ENCODE measurements at places on chromosomes 7 and 10.
A peak's percentile ranks its signal among the peaks of the same experiment; 100 is the strongest.

GRCh38 chr10:76291175-76291574 lies 859.8 kb downstream of the LRMDA start:
- DNase-seq = no peak

DNA sequence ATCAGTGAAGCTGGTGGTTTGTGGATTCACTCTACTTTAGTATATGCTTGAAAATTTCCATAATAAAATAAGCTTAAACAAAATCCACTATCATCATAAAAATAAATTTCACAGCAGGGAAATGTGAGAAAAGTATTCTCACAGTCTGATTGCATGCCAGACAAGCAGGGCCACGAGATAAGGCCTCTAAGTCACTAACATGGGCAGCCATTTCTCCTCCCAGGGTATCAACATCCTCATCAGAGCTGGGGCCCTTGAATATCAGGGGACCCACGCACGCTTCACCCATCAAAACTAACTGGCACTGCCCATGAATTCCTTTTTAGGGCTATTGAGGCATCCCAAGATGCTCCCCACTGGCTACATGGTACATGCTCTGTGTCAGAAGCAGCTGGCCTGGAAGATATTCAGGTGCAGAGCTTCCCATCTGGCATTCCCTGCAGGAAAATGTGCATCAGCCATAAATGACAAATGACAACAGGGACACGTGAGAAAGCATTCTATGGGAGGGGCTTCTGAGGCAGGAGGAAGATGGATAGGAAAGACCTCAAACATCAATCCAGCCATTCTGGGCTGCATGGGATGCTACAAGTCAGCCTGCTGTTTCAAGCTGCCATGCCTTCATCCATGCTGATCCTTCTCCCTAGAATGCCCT lies 17.4 kb downstream of the CCDC6 start:
- no peak for DNase-seq

DNA sequence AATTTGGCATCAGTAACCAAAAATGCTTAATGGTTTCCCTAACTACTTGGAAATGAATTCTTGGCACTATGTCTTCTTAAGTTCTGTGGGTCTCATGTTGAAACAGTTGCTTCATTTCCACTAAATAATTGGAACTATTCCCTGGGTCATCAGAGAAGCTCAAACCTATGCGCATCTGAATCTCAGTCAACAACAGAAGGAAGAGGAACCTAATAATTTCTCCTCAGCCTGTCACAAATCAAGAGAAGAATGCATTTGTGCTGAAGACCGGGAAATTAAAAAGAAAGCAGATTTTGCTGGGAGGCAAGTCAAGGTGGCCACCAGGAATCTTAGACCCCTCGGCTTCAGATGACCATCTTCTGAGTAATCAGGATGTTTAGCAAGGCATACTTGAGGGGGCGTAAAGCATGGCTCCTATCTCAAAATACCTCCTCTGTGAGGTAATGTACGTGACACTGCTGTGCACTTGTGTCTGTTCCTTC lies 41.4 kb downstream of the TOMM7 start:
- no peak for DNase-seq

DNA sequence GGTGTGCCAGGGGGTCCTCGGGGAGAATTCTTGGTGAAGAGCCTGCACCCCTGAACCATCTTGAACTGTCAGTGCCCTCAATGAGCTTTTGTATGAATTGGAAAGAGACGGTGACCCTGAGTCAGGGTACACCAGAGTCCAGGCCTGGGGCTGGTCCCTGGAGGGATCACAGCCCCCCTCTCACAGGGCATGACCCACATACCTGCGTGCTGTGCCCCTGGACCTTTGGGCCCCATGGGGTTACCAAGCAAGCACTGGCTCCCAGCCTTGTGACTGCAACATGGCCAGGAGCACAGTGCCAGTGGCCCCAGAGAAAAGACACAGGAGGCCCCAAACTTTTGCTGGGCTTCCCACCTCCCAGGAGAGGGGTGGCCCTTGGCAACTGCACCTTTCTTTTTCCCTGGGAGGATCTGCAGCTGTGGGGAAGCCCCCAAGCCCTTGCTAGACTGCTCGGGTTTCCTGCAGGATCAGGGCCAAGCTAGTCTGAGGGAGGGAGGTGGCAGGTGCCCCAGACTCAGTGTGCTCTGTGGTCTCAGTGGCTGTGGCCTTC lies 153.5 kb downstream of the ZNF248 start:
- no peak for DNase-seq

DNA sequence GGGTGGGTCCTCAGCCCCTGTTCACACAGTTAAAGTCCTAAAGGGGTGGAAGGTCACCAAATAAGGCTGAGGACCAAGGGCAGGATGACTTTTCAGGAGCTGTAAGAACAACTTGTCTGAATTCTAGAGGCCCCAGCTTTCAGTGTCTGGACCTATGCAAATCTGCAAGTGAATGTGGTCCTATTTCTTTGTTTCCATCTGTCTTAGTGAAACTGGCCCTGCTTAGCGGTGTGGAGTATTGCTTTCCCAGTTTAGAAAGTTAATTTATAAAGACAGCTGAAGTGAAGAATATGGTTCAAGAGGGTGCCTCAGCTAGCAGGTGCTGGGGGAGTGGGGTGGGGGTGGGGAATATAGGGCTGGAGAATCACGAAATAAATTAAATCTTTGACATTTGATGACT lies 40.1 kb downstream of the HHEX start:
- DNase-seq = no peak

- DNase-seq = peak; percentile 63
Observed at GRCh38 chr10:103845972-103846371, 9.4 kb downstream of the SH3PXD2A start.

DNA sequence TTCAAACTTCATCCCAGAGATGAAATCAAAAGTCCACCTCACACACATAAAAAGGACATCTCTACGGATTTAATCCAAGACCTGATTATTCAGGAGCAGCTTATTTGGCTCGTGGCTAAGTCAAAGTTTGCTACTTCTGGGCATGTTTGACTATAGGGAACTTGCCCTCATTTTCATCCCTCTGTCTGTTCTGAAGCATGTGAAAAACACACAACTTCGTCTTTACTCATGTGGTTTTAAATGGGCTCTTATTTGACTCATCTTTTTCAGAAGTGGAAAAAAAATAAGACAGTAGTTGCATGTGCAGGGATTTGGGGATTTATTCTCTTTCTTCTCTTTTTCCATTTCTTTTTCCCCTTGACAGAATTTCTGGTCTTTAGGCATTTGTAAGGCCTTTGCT lies 295.9 kb downstream of the TFEC start:
- no peak for DNase-seq

DNA sequence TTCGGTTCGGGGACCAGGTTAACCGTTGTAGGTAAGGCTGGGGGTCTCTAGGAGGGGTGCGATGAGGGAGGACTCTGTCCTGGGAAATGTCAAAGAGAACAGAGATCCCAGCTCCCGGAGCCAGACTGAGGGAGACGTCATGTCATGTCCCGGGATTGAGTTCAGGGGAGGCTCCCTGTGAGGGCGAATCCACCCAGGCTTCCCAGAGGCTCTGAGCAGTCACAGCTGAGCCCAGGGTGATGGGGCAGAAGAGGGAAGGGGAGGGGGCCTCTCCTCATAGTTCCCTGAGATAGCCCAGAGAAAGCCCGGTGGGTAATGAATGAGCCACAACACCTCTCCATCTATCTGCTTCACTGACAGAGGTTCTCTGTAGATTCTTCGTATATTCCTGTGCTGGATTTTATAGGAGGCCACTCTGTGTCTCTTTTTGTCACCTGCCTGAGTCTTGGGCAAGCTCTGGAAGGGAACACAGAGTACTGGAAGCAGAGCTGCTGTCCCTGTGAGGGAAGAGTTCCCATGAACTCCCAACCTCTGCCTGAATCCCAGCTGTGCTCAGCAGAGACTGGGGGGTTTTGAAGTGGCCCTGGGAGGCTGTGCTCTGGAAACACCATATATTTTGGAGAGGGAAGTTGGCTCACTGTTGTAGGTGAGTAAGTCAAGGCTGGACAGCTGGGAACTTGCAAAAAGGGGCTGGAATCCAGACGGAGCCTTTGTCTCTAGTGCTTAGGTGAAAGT lies 16.4 kb downstream of the PRSS2 start:
- DNase-seq = no peak

- peak; percentile 84 for DNase-seq
Observed at GRCh38 chr10:45460235-45460878, 86.3 kb downstream of the ALOX5 start.

GRCh38 chr10:118868589-118868988 lies 113.8 kb upstream of the CACUL1 start:
- DNase-seq = no peak

- DNase-seq = peak; percentile 83
Observed at GRCh38 chr7:954330-955238, at the start of gene ADAP1. Gene ADAP1, minus strand, starts transcription at chr7:954680. Its CDS starts 203 bp downstream, at chr7:954477.

DNA sequence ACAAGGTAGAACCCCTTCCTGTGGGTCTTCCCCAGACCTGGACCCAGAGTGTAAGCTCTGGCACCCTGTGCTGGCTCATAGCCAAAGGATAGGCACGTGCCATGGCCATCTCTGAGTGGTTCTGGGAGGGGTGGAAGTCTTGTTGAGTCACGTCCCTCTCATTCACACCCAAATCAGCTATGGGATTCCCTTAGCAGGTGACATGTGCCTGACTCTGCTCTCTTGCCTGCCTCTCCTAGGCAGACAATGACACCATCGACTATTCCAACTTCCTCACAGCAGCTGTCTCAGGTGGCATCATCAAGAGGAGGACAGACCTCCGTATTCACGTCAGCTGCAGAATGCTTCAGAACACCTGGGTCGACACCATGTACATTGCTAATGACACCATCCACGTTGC lies 59.8 kb downstream of the C10orf120 start:
- DNase-seq = no peak

DNA sequence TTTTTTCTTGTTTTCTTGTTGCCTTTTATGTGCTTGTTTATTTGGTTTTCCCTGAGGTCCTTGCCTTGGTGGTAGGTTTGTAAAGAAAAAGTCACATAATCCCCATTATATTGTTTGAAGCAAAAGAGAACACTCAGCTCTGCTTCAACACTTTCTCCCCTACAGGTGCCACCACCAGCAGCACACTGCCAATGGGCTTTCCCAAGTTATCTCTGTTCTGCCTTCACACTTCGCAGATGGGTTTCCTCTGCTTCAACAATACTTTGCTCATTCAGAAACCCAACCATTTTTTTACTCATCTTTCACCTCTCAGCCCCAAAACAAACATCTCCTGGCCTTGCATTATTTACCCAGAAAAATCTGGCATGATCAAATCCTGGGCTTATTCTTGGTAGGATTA lies 375.1 kb upstream of the TEX47 start:
- no peak for DNase-seq

GRCh38 chr10:110672580-110672919 lies 28.4 kb downstream of the RBM20 start:
- DNase-seq = peak; percentile 8

- peak; percentile 52 for DNase-seq
Observed at GRCh38 chr10:114045136-114046086, 1.7 kb downstream of the ADRB1 start.

- no peak for DNase-seq
Observed at GRCh38 chr10:42940487-42941294, 136.2 kb upstream of the RET start.

GRCh38 chr10:88608780-88609179 lies 22.2 kb downstream of the LIPJ start:
- no peak for DNase-seq

DNA sequence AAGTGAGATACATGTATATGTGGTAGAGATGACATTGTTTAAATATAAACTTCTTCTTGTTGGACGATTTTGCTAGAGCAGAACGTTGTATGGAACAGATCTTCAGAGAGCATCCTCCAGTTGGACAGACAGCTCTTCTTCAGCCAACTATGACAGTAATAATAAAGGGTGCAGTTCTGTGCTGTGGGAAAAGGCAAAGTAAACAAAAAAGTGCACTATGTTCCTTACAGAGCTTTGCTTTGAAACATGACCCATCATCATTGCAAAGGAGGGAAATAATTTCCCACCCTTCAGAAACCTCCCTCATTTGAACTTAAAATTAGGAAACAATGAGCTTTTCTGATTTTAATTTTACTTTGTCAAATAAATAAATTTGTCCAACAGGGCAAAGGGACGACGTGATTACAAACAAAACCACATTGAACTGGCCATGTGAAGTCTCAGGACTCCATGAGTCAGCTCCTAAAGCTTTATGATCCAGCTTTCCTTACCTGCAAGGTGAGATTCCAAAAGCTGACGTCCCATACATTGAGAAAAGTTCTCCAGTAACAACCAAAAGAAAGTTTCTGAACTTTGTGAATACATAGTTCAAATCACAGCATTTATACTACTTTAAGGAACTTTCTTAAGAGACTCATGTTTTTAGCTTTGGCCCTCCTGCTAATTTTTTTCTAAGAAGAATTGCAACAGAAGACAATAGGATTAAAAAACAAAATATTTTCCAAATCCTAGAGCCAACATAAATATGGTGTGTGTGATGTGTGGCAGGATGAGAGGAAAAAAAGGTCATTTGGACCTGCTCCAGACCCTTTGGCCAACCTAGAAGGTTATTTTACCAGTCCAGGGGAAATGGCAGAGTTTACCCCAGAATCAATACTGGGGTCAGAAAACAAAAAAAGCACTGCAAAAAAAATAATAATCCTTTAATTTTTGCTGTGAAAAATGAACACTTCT lies 565.4 kb upstream of the NRP1 start:
- DNase-seq = no peak

DNA sequence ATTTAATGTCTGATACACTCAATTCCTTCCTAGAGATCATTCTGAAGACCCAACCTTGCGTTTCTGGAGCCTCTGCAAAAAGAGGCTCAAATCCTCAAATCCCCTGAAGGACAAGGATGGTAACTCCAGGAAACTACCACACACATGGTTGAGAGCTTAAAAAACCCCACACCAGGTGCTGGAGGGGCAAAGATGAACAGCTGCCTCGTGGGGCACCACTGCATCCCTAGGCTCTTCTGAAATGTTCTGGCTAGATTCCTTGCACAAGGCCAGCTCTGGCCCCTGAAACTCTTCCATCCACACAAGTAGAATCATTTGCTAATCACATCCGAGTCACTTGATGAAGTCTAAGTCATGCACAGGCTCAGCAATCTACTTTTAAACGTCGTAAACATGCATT lies 286.6 kb downstream of the ELMO1 start:
- DNase-seq = no peak

- DNase-seq = peak; percentile 10
Observed at GRCh38 chr7:84100866-84101265, 93.7 kb downstream of the SEMA3A start.

- no peak for DNase-seq
Observed at GRCh38 chr10:129544205-129545202, 77.5 kb downstream of the MGMT start.

DNA sequence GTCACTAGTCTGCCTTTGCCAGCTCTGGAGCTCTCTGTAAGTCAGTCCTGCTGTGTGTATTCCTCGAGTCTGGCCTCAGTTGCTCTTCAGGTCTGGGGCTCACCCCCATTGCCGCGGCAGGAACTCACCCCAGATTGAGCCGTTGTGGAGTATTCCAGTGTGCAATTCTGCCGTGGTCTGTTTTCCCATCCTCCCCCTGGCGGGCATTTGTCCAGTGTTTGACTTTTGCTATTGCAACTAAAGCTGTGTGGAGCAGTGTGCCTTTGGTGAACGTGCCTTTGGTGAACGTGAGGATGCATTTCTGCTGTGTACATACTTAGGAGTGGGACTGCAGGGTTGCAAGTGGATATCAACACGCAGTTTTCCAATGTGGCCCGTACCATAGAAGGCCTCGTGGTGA lies 134.5 kb downstream of the FAM53B start:
- no peak for DNase-seq

Measured in inflammatory macrophage (primary cell).